ENCODE measurements at places on chromosomes 12 and 14.

- no peak for DNase-seq
Measured at GRCh38 chr14:35240231-35240630, 52.0 kb upstream of the PSMA6 start.

DNA sequence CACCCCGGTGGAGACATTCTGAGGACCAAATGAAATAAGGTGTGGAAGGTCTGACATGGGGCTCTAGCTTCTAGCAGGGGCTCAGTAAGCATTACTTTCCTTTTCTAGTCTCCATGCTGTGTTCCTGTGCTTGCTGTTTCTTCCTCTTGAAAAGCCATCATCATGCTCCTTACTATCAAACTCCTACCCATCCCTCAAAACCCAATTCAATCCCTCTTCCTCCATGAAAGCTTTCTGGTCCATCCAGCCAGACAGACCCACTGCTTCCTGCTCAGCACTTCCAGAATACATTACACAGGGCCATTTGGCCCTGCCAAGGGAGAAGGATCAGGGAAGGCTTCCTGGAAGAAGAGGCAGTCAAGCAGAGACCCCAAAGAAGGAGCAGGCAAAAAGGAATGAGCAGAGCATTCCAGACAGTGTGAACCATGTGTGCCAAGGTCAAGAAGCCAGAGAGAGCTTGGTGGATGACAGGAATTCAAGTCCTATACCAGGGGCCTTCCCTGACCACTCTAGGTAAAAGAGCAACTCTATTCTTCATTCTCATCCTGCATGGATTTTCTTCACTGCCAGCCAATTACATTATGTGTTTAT is 59.5 kb downstream of the NUAK1 start:
- DNase-seq: no peak

- DNase-seq: no peak
Measured at GRCh38 chr12:3551386-3551785, 60.4 kb downstream of the PRMT8 start.

- no peak for DNase-seq
Measured at GRCh38 chr14:39034481-39035296, 68.3 kb downstream of the SEC23A start.

DNA sequence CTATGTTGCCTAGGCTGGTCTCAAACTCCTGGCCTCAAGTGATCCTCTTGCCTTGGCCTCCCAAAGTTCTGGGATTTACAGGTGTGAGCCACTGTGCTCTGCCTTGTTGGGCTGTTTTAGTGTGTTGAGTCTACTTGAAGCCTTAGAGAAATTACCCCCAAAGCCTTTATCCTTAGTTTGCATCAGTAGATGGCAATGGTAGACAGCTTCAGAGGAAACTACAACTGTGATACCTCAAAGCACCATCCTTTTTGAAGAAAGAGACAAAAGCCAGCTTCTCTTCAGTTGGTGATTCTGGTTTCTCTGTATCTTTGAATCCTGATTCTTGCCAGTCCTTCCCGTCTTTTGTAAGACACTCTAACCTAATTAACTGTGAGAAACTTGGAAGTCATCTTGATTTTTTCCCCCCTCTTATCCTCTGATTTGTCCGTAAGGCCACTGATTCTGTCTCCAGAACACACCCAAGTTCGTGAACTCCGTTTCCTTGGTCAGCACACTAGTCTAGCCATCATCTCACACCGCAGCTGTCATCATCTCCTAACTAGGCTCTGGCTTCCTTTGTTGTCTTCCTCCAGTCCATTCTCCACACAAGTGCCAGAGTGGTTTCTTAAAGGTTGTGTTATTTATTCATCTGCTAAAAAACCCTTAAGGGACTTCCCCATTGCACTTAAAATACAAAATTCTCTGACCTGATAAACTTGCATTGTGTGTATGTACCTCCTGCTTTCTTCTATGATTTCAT is 20.2 kb downstream of the ATP2A2 start:
- no peak for DNase-seq

DNA sequence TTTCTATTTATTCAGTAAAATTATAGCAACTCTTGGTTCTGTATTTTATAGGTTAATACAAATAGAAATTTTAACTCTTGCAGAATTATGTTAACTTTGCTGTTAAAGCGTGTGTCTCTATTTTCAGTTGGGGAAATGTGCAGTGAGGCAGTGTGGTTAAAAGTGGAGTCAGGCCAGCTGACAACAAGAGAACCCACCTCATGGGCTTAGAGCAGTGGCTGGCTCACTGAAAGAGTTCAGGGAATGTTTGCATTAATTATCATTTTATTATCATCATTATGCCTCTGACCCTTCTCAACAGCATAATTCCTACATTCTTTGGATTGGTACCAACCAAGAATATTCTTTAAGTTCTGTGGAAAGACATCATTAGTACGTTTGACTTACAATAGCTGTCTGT is 163.8 kb downstream of the DERA start:
- DNase-seq: no peak

- no peak for DNase-seq
Measured at GRCh38 chr12:16271062-16271461, 6.4 kb downstream of the SLC15A5 start.

DNA sequence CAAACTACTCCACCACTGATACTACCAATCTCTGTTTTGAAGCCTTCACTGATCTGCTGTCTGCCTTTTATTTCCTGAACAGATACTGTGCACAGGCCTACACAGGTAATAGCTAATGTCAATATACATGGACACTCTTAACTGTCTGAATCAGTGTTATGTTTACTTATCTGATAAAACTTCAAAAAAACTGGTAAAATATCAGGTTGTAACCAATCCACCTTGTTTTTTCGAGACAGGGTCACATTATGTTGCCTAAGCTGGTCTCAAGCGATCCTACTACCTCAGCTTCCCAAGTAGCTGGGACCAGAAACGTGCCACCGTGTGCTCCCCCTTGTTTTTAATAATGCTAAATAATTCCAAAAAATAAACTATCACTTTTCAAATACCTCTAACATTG is 43.5 kb downstream of the HECTD1 start:
- DNase-seq: no peak

Measured in urothelium cell line (cell line).